Activated T-helper 1 cell treated with anti-CD3 and anti-CD28 coated beads, Interleukin-12 subunit alpha, Interleukin-12 subunit beta, Interleukin-2, Interleukin-4 antibody, amounts not matched to agents 30 ng/mL and 10 ng/mL and 1 ng/mL, durations not matched to agents 14 hours and 24 hours and 36 hours (primary cell): ENCODE measurements at places on chromosomes 5 and 9.

- DNase-seq: no peak
These were observed 6.4 kb downstream of the ISCA1 start for GRCh38 chr9:86275962-86276361.

DNA sequence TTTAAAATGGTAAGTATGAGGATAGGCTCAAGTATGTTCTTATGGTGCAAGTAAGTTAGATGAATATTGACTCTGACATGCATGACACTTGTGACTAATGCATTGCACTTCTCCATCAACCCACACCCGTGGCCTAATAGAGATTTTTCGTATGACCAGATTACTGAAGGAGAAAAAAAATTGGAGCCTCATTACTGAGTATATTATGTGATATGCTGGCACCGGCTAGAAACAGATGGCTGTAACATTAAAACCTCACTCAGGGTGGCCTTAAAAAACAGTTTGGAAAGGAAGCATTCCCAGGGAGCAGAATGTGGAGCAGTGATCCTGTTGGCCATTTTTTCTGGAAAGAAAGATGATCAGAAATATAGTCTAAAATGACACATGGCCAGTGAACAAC, 766.4 kb downstream of the PRELID2 start:
- no peak for DNase-seq

DNA sequence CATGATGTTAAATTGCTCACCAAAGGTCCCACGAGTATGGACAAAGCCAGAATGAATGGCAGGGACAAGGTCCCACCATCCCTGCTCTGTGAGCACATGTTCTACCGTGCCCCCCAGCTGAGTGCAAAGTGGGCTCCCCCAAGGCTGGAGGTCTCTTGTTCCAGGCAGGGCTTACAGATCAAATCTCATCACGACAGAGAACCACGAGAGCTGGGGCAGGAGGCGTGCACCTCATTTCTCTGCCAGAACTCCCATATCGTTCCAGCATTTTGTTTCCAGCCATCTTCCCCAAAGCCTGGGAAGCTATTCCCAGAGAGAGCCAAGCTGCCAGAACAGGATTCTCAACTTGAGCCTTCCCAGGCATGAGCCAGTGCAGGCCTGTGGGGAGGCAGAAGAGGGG, 108.5 kb downstream of the ZNF354C start:
- no peak for DNase-seq

GRCh38 chr9:104682642-104683041, 11.7 kb upstream of the OR13D1 start:
- DNase-seq: no peak

- no peak for DNase-seq
These were observed 18.7 kb downstream of the ORM2 start for GRCh38 chr9:114348261-114348905.
